PC-9 (cell line): ENCODE measurements at places on chromosomes 13 and 19.

DNA sequence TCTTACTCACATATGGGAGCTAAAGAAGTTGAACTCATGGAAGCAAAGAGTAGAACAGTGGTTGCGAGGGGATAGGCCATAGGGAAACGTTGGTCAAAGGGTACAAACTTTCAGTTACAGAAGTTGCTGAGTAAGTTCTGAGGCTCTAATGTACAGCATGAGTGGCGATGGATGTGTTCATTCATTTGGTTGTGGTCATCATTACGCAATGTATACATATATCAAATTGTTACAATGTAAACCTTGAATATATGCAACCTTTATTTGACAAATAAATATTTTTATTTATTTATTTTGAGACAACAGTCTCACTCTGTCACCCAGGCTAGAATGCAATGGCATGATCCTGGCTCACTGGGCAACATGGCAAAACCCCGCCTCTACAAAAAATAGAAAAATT is 38.7 kb downstream of the ZIC5 start:
- H3K27ac ChIP-seq: no peak overlapping the region
- no peaks in the 10 kb centered on the region for H3K4me1 ChIP-seq
- H3K36me3 ChIP-seq: no peaks in the 10 kb centered on the region
- no peak overlapping the region for H3K4me3 ChIP-seq
- H3K27me3 ChIP-seq: peaks cover 21% of the 10 kb centered on the region
- DNase-seq: no peak

DNA sequence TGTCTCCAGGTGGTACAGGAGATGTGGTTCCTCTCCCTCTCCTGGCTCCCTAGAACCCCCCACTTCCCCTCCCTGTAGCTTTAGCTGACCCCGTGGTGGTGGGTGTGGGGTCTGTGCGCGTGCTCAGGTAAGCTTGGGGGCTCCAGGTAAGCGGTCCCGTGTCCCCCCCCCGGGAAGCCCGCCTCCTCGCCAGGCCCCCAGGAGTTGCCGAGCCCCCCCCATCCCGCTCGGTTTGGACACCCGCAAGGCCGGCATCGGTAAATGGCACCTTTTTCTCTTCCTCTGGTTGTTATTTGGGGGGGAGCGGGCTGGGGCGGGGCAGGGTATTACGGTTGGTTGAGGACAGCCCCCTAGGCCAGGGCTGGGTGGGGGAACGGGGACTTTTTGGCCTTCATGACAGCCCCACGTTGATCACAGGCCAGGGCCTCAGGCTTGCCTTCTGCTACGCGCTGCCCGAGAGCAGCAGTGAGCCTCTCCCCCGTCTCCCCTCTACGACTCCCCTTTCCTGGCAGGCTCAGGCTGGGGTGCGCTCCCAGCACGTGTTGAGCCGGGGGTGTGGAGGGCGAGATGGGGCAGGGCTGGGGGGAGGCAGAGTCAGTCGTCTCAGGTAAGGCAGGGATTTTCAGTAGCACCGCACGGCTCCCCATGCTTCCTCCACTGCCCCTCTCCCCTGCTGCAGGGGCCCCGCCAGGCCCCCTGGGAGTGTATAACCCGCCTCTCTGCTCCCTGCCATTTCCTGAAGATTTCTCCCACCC is 10.7 kb upstream of the LIN7B start:
- no peak overlapping the region for H3K4me3 ChIP-seq
- H3K27ac ChIP-seq: no peak overlapping the region
- H3K4me1 ChIP-seq: no peaks in the 10 kb centered on the region
- peaks cover 53% of the 10 kb centered on the region for H3K36me3 ChIP-seq

DNA sequence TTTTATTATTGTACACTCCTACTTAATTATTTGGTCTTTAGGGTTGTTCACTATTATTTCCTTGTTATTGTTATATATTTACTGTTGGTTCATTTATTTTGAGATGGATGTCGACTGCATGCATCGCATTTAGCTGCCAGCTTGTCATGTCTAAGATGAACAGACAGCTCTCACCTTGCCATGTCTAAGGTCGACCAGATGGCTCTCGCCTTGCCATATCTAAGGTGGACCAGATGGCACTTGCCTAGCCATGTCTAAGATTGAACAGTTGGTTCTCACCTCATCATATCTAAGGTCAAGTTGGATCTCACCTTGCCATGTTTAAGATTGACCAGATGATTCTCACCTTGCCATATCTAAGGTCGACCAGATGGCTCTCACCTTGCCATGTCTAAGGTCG is 1440.9 kb downstream of the UQCRFS1 start:
- H3K27me3 ChIP-seq: no peaks in the 10 kb centered on the region
- H3K4me1 ChIP-seq: no peaks in the 10 kb centered on the region
- no peak for DNase-seq
- no peak overlapping the region for H3K27ac ChIP-seq
- no peak overlapping the region for H3K4me3 ChIP-seq

- no peak for DNase-seq
- H3K27me3 ChIP-seq: no peaks in the 10 kb centered on the region
- H3K36me3 ChIP-seq: peaks cover 7% of the 10 kb centered on the region; the same call in 1 of the 2 replicates
- H3K4me1 ChIP-seq: peaks cover 46% of the 10 kb centered on the region
Measured at GRCh38 chr19:1268226-1269064, 687 bp upstream of the CIRBP start.

DNA sequence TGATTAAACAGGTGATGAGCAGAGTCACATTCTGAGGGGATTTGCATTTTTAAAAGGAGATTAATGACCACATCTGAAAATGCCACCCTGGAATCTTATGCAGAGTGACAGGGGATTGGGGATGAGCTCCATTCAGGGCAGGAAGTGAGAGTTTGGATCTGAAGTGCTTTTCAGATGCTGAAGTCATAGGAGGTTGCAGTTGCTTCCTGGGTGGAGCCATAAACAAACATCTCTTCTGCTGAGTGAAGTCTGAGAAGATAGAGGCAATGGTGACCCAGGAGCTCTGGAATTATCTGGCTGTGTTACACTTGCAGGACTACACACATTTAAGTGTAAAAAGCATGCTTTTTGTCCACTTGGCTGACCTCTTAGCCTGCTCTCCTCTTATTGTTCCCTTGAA is 51.4 kb upstream of the PSG8 start:
- no peak for DNase-seq
- no peak overlapping the region for H3K27ac ChIP-seq
- H3K4me3 ChIP-seq: no peak overlapping the region
- H3K27me3 ChIP-seq: no peaks in the 10 kb centered on the region
- no peaks in the 10 kb centered on the region for H3K4me1 ChIP-seq

DNA sequence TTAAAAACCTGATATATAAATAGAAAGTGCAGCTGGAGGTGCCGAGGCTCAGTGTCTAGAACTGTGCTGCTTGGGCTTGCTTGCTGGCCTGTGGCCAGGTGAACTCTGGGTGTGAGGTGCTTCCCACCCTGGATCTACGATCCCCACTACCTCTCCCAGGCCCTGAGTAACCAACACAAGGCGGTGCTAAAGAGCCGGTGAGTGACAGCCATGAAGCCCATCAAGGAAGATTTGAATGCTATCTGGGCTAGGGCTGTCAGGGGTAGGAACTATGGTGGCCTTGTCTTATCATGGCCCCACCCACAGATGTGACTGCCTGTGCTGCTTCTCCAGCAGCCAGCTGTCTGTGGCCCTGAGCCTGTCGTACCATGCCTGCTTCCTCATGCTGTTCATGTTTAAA is 25.6 kb upstream of the ZNF91 start:
- no peaks in the 10 kb centered on the region for H3K27me3 ChIP-seq
- no peaks in the 10 kb centered on the region for H3K36me3 ChIP-seq
- no peak for DNase-seq
- H3K4me3 ChIP-seq: no peak overlapping the region
- H3K4me1 ChIP-seq: no peaks in the 10 kb centered on the region

- H3K4me3 ChIP-seq: no peak overlapping the region
- H3K36me3 ChIP-seq: no peaks in the 10 kb centered on the region
- DNase-seq: no peak
- no peak overlapping the region for H3K27ac ChIP-seq
- H3K4me1 ChIP-seq: no peaks in the 10 kb centered on the region
Measured at GRCh38 chr13:97537110-97537509, 103.1 kb downstream of the RAP2A start.

DNA sequence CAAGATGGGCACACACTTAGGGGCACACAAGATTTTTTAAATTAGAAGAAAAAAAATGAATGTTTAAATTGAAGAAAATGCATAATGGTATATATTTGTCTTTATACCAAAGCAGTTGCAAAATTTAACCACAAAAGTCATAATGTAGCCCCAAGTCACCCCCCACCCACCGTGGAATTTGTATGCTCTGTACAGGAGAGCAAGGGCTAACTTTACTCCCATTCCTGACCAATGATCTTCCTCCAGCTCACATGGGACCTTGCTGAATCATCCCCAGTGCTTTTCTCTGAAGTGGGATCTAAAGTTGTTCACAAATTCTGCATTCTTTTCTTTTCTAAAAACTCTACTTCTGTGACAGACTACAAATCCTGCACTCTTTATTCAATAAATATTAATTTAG is 597.0 kb downstream of the UQCRFS1 start:
- no peak for DNase-seq
- no peaks in the 10 kb centered on the region for H3K36me3 ChIP-seq
- no peaks in the 10 kb centered on the region for H3K4me1 ChIP-seq
- H3K27ac ChIP-seq: no peak overlapping the region
- peaks cover 4% of the 10 kb centered on the region; the same call in 1 of the 2 replicates for H3K27me3 ChIP-seq

DNA sequence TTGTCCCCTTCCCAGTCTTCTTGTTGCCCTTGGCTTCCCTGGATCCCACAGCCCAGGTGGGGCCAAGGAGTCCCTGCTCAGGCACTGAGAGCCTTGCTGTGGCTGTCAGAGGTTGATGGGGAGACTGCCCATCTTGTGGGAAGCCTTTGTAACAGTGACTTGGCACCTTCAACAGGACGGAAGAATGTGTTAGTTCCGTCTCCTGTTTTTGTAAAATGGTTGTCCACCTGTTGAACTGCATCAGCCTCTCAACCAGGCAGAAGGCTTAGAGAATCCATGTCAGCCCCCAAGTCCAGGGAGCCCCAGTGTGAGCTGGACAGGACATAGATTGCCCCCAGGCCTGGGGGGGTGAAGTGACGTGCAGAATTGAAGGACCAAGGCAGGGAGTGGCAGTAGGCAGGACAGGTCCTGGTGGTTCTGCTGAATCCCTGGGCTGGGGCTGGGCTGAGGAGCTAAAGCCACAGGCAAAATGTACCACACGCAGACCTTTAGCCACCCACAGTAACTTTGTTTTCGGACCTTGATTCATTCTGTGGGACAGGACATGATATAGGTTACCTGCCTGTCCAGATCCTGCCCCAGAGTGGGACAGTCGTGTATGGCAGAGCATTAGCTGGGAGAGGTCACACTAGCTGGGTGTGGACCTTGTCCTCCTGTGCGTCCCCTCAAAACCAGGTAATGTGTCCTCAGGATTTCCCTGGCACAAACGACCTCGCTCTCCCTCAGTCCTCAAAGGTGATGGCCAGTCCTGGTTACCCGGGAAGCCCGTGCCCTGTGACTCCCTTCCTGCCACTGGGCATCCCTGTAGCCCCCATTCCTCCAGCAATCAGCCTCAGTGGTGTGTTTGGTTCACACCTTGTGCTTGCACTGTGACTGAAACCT is 47.0 kb downstream of the GATAD2A start:
- H3K27me3 ChIP-seq: no peaks in the 10 kb centered on the region
- no peaks in the 10 kb centered on the region for H3K4me1 ChIP-seq
- H3K27ac ChIP-seq: 0 out of 2 replicates have a peak overlapping the region, but pooled peaks have one; percentile 4

GRCh38 chr19:29576761-29577648 is 29.1 kb upstream of the POP4 start:
- no peak for DNase-seq
- no peaks in the 10 kb centered on the region for H3K4me1 ChIP-seq
- H3K27me3 ChIP-seq: peaks cover 94% of the 10 kb centered on the region
- no peak overlapping the region for H3K4me3 ChIP-seq
- H3K36me3 ChIP-seq: no peaks in the 10 kb centered on the region

GRCh38 chr13:36872621-36873020 is 47.4 kb downstream of the SMAD9 start:
- no peak overlapping the region for H3K4me3 ChIP-seq

- peaks cover 64% of the 10 kb centered on the region for H3K27me3 ChIP-seq
- no peaks in the 10 kb centered on the region for H3K4me1 ChIP-seq
- DNase-seq: no peak
- H3K4me3 ChIP-seq: no peak overlapping the region
- no peak overlapping the region for H3K27ac ChIP-seq
- H3K36me3 ChIP-seq: no peaks in the 10 kb centered on the region
Measured at GRCh38 chr19:15748239-15748638, 10.5 kb downstream of the OR10H3 start.

DNA sequence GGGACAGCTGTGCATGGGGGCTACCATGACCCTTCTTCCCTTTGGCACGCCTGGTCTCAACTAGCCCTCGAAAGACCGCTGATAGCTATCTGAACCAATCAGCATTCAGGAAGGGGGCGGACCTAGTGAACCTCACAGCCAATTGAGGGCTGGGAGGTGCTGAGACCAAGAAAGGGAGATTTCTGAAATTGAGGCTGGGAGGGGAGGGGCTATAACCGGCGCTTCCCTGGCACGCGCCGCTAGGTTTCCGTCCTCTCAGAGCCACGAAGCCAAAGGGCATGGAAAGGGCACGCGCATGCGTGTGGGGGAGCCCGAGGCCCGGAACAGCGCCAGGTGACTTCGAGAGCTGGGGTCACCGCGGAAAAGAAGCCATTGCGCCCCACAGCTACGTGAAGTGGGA is 4.2 kb upstream of the PAFAH1B3 start:
- H3K4me3 ChIP-seq: no peak overlapping the region
- no peaks in the 10 kb centered on the region for H3K36me3 ChIP-seq
- H3K27me3 ChIP-seq: no peaks in the 10 kb centered on the region
- no peak for DNase-seq
- H3K27ac ChIP-seq: no peak overlapping the region

DNA sequence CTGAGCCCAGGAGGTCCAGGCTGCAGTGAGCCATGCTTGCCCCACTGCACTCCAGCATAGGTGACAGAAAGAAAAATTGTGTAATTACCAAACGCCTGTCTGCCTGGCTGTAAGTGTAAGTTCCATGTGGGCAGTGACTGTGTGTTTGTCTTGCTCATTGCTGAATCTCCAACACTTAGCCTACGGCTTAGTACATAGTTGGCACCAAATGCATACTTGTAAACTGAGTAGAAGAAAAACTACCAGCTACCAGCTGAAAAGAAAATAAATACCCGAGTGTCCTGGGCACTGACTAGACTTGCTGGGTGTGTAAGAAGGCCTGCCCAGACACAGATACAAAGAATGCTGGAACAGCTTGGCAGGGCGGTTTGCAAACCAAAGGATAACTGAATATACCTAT is 2.7 kb upstream of the CEBPG start:
- no peaks in the 10 kb centered on the region for H3K36me3 ChIP-seq
- no peak overlapping the region for H3K27ac ChIP-seq
- no peak overlapping the region for H3K4me3 ChIP-seq

- H3K27me3 ChIP-seq: peaks cover 35% of the 10 kb centered on the region; the same call in 1 of the 2 replicates
- peaks cover 7% of the 10 kb centered on the region; the same call in 1 of the 2 replicates for H3K4me1 ChIP-seq
- DNase-seq: no peak
- no peaks in the 10 kb centered on the region for H3K36me3 ChIP-seq
- H3K27ac ChIP-seq: no peak overlapping the region
Measured at GRCh38 chr19:10408511-10409283, 5.4 kb upstream of the CDC37 start.
